ENCODE measurements at places on chromosomes 5 and 9. TPM values are rescaled to one million over a fixed set of nuclear protein-coding genes. Genes with fewer than 3 reads are reported as not detected.

Gene TMEM171
- total RNA-seq, result not detected

Gene C5orf58
- total RNA-seq, result not detected

Gene FAM170A
- total RNA-seq, result not detected

Gene SLC4A9
- total RNA-seq, result not detected

Gene CBY3
- total RNA-seq, result 0.51 TPM

DNA sequence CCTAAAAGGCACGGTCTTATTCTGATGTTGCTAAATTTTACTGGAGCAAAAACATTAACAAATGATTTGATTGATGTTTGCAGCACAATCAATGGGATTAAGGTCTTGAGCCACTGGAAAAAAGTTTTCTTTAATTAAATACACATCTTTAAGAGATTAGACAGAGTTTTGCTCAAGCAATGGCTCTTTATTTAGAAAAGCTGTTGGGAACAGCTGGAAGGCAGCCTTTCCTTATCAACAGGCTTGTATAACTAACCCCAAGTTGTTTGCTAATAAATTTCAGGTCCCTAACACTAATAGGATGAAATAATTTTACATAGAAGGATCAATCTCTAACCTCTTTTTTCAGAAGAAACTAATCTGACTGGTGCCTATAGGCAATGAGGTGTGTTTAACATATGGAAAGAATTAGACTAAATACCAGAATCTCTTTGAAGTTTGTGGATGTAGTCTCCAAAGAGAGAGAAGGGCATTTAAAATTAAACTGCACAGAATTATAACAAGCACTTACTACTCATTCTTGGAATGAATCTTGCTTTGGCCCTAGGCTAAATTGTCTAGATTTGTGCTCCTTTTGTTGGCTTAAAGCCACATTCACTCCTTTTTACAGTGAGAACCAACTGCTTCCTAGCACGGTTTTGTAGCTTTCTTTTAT, 67.3 kb upstream of the TNFAIP8 start:
- no peaks in the 10 kb centered on the region for H3K27me3 ChIP-seq
- DNase-seq, result no peak
- peaks cover 87% of the 10 kb centered on the region for H3K4me1 ChIP-seq
- peak overlapping the region; percentile 97 for H3K27ac ChIP-seq

DNA sequence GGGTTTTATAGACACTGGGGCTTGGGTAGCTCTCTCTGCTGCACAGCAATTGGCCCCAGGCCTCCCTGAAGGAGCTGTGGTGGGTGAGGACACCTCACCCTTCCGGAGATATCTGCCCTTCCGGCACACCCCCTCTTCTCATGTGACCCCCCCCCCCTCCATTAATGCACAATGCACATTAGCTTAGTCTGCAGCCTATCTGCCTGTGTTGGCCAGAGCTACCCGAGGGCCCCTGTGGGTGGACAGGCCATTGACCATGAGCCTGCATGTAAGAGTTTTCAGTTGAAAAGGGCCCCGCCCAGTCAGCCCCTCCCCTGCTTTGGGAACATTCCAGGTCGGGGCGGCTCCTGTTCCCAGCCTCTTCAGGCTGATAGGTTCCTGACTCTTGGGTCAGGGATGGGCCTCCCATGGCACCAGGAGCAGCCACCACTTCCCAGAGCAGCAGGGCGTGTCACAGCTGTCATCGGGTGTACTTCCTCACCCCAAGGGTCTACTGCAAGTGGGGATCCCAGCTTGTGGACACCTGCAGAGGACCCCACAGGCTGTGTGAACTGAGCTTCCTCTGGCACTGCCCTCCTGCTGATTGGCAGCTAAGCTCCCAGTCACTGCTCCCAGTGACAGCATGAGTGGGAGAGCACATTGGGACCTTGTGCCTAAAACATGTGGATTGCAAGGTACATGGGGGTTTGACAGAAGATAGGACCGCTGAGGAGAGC, 17.8 kb downstream of the PHF2 start:
- H3K36me3 ChIP-seq, result no peaks in the 10 kb centered on the region
- no peak for DNase-seq
- H3K4me3 ChIP-seq, result no peak overlapping the region
- peaks cover 21% of the 10 kb centered on the region for H3K4me1 ChIP-seq

DNA sequence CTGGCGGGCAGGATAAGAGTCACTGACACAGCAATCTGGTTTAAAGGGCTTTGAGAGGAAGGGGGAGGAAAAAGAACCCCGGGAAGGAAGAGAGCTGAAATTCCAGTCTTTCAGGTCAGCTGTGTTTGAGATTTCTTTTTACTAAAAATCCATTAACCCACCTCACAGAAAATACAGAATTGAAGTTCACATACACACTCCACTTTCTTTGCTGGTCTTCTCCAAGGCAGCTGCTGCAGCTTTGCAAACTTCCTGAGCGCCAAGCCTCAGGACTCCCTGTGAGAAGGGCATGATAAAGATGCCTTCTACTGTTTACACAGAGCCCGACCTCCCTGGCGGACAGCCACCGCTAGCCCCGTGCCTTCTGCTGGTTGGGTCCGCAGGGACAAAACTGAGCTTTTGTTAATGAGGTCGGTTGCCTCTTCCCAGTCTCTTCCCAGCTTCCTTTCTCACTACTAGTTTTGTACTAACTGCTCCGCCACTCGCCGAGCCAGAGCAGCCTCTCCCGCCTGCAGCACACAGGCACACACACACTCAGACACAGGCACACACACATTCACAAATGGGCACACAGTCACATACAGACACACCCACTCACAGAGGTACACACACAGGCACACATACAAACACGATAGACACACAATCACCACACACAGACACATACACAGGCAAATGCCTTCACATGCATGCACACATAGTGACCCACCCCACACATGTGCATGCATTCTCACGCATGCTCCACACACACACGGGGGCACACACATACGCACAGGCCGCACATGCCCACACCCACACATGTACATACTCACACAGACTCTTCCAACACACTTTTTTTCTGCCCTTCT, at the start of gene FREM1:
TSS of gene FREM1 (minus strand) at position 468 of the 845 bp plus-strand sequence. CDS start 41,451 bp downstream, outside the sequence.
- peaks cover 4% of the 10 kb centered on the region for H3K27me3 ChIP-seq
- no peaks in the 10 kb centered on the region for H3K36me3 ChIP-seq
- no peaks in the 10 kb centered on the region for H3K4me1 ChIP-seq
- no peak for DNase-seq
- no peak within 1 kb of the TSS for H3K4me3 ChIP-seq

GRCh38 chr5:113764382-113764781, 250.9 kb downstream of the YTHDC2 start:
- DNase-seq, result no peak
- H3K4me1 ChIP-seq, result no peaks in the 10 kb centered on the region
- H3K27me3 ChIP-seq, result no peaks in the 10 kb centered on the region
- H3K4me3 ChIP-seq, result no peak overlapping the region
- H3K27ac ChIP-seq, result no peak overlapping the region

- H3K27me3 ChIP-seq, result no peaks in the 10 kb centered on the region
- H3K4me3 ChIP-seq, result no peak overlapping the region
- DNase-seq, result no peak
- H3K36me3 ChIP-seq, result no peaks in the 10 kb centered on the region
Observed at GRCh38 chr5:168850683-168851082, 271.5 kb upstream of the PANK3 start.

- H3K27me3 ChIP-seq, result peaks cover 2% of the 10 kb centered on the region
- no peak for DNase-seq
Observed at GRCh38 chr5:140205216-140205615, 30.2 kb downstream of the CYSTM1 start.

- DNase-seq, result no peak
- H3K4me3 ChIP-seq, result no peak overlapping the region
- no peak overlapping the region for H3K27ac ChIP-seq
- H3K36me3 ChIP-seq, result peaks cover 41% of the 10 kb centered on the region
Observed at GRCh38 chr5:40221255-40221654, 458.5 kb upstream of the PTGER4 start.

GRCh38 chr5:89572696-89573095, 689.7 kb upstream of the MEF2C start:
- H3K4me1 ChIP-seq, result no peaks in the 10 kb centered on the region
- no peak for DNase-seq
- no peaks in the 10 kb centered on the region for H3K36me3 ChIP-seq
- H3K27me3 ChIP-seq, result no peaks in the 10 kb centered on the region

- peaks cover 27% of the 10 kb centered on the region for H3K4me1 ChIP-seq
- DNase-seq, result peak; percentile 59
- H3K27me3 ChIP-seq, result no peaks in the 10 kb centered on the region
- H3K36me3 ChIP-seq, result peaks cover 3% of the 10 kb centered on the region
- no peak overlapping the region for H3K27ac ChIP-seq
- H3K4me3 ChIP-seq, result no peak overlapping the region
Observed at GRCh38 chr9:112097712-112098688, 77.1 kb downstream of the SUSD1 start.

DNA sequence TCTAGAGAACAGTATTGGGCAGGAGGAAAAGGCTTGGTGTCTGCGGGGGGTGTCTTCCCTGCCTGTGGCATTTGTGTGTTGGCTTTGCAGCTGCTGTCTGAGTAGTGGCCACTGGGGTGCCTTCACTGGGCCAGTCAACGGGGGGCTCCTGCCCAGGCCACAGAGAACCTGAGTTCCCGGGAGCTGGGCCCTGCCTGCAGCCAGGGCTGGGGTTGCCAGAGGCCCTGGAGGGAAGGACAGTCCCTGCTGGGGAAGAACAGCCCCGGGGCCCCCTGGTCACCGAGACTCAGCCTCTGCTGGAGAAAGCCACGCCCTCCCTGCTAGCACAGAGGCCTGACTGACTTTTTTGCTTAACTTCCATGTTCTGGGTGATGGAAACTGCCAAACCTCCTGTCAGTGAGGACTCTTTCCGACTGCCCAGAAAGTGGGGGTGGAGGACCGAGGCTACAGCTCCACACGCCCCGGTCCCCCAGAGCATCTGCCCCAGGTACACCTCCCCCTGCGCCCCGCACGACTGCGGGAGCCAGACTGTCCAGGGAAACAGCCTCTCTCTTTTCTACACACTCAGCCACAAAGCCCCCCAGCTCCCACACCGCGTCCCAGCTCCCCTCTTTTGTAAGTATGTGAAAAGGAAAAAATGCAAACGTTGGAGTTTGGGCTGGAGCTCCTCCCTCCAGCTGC, 133.4 kb downstream of the DAB2IP start:
- no peak for DNase-seq
- H3K27ac ChIP-seq, result no peak overlapping the region
- H3K27me3 ChIP-seq, result peaks cover under 1% of the 10 kb centered on the region

DNA sequence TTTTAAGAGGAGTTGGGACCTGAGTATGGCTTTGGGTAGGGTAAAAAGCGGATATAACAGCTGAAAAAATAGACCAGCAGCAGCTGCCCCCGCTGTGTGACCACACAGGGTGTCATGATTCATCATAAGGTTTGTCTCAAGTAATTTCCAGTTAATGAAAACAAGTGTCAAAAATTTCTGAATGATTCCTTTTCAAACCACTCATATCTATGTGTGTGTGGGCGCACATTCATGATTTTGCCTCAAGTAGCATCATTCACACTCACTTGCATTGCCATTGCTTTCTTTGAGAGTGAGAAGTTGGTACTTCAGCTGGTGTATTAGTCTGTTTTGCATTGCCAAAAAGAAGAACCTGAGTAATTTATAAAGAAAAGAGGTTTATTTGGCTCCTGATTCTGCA, 12.1 kb upstream of the TNFAIP8 start:
- no peak for DNase-seq
- peaks cover 87% of the 10 kb centered on the region for H3K4me1 ChIP-seq
- peaks cover 36% of the 10 kb centered on the region for H3K36me3 ChIP-seq
- H3K27ac ChIP-seq, result peak overlapping the region; percentile 94
- no peaks in the 10 kb centered on the region for H3K27me3 ChIP-seq

DNA sequence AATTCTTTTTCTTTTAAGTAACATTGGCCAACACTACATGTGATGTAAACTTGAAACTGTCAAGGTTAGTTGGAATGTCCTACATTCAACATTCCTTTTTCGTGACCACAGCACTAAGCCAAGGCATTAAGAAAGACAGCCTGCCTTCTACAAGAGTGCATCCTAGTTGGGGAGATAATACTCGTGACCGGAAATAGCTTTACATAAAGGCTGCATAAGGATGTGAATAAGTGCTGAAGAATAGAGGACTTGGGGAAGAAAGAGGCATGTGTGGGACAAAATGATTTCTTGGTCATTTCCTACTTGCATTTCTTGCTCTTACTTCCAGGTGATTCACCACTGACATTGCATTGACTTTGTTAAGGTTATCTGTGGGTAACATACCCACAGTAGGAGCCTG, 282.0 kb downstream of the DMRT2 start:
- H3K36me3 ChIP-seq, result no peaks in the 10 kb centered on the region
- H3K27ac ChIP-seq, result no peak overlapping the region
- no peaks in the 10 kb centered on the region for H3K4me1 ChIP-seq
- H3K27me3 ChIP-seq, result no peaks in the 10 kb centered on the region
- no peak overlapping the region for H3K4me3 ChIP-seq

DNA sequence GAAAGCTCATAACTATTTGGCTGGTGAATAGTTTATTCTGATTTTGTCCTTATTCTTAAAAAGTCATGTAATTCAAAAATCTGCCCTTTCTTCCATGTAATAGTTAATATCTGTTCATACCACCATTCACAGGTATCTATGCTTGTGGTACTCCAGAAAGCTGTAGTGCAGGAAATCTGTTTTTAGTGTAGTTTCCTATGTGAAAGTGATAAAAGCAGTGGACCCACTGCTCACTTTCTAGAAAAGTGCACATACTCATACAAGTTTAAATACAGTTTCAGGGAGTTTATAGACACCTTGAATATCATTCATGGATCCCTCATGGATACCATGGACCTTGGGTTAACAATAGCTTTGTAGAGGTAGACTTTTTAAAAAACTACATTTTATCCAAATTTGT, 20.2 kb downstream of the PBX3 start:
- H3K27ac ChIP-seq, result no peak overlapping the region
- no peak for DNase-seq
- H3K27me3 ChIP-seq, result no peaks in the 10 kb centered on the region
- no peaks in the 10 kb centered on the region for H3K36me3 ChIP-seq
- H3K4me3 ChIP-seq, result no peak overlapping the region

DNA sequence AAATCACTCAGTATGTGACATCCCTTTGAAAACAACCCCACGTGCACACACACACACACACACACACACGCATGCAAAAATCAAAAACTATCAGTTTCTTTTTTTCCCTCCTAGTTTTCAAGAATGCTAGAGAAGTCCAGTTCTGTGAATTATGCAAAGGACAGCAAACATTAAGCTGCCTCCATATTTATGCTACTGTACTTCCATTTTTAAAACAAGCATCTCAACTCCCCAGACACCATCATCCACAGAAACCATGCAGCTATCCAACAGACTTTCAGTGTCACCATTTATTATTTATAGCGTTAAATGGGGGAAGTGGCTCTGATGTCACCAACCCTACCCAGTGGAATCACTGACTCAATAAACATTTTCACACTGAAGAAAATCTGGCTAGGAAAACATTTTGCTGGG, 1.6 kb downstream of the FBXW11 start:
- peaks cover 24% of the 10 kb centered on the region for H3K36me3 ChIP-seq
- no peak for DNase-seq
- no peaks in the 10 kb centered on the region for H3K27me3 ChIP-seq
- H3K27ac ChIP-seq, result peak overlapping the region; percentile 86
- H3K4me1 ChIP-seq, result peaks cover 64% of the 10 kb centered on the region

Data from activated T-helper 2 cell treated with anti-CD3 and anti-CD28 coated beads, Interferon-gamma antibody, Interleukin-2, Interleukin-4, amounts not matched to agents 10 μg/mL and 5 μg/mL and 100 μg/mL, durations not matched to agents 14 hours and 24 hours and 36 hours (primary cell).